Right cardiac atrium (tissue), 5 donors: ENCODE measurements at places on chromosomes 16 and 17. TPM values are rescaled to one million over a fixed set of nuclear protein-coding genes. Genes with fewer than 3 reads are reported as not detected.

DNA sequence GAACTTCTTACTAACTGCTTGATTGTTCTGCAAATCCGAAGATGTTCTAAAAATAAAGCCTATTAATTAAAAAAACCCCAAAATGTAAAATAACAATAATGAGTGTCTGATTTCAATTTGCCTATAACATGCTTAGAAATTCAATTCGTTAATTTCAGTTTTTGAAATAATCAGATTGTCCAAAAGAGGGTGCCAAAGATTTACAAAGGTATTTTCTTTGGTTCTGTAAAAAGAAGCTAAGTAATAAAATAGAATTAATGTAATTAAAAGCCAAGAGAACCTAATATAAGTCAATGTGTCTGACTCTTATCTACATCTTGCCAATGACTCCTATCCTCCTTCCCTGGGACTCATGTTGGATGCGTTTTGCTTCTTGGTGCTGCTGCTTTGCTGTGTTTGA is 75.0 kb upstream of the CPHXL start:
- no peak for DNase-seq

DRG2 gene
- total RNA-seq = 20.1 TPM

CCL7 gene
- not detected for total RNA-seq

GRCh38 chr17:81002409-81003361 is 11.0 kb downstream of the CHMP6 start:
- DNase-seq = peak; percentile 83

DNA sequence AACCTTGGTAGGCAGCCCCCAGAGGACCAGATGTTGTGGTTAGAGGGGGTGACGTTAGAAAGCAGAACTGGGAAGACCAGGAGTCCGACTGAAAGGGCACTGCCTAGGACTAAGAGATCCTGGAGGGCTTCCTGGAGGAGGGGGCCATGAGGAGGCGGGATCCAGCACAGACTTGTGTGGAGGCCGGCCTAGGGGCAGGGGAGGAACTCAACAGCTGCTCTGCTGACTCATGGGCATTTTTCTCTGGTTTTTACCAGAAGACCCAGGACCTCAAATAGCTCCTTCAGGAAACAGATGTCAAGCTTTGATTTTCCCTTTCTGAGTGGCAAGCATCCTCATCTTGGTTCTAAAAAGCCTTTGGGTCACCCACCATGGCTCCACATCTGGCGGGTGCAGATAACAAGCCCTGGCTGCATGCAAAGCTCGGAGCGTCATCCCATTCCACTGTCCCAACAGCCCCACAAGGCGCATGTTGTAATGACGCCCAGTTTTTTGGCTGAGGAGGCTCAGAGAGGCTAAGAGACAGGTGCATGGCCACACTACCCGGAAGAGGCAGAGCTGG is 29.0 kb downstream of the IL21R start:
- DNase-seq = no peak

SLC5A10 gene
- total RNA-seq = 0.60 TPM

GRCh38 chr16:89612415-89613166 is 851 bp upstream of the DPEP1 start:
- DNase-seq = no peak

CBX2 gene
- total RNA-seq = 2.3 TPM

FBXO31 gene
- total RNA-seq = 49.5 TPM

DNA sequence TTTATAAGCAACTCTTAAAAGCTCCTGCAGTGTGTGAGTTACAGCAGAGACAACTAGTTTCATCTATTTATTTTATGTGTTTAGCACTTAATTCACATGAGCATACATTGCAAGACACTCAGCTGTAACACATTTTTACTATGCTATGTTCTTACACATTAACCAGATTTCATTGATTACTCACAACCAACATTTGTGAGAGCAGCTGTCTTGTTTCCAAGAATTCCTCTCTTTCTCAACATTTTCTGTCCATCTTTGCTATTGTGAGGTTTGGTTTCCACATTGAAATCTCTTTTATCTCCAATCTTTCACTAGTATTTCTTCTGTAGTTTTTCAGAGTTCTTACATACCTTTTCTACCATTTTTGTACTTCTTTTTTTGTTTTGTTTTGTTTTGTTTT is 51.2 kb downstream of the COPRS start:
- no peak for DNase-seq

- no peak for DNase-seq
Measured at GRCh38 chr17:78133971-78134898, 3.7 kb downstream of the TMC8 start.

- no peak for DNase-seq
Measured at GRCh38 chr17:56125830-56126819, 27.1 kb upstream of the ANKFN1 start.

AIPL1 gene
- total RNA-seq = not detected

NECAB2 gene
- 1.8 TPM for total RNA-seq

- DNase-seq = no peak
Measured at GRCh38 chr16:61957075-61957855, 79.0 kb downstream of the CDH8 start.

FSCN2 gene
- 0.45 TPM for total RNA-seq

- DNase-seq = peak; percentile 80
Measured at GRCh38 chr16:72946474-72947194, 101.3 kb downstream of the ZFHX3 start.

PRSS21 gene
- not detected for total RNA-seq

DNA sequence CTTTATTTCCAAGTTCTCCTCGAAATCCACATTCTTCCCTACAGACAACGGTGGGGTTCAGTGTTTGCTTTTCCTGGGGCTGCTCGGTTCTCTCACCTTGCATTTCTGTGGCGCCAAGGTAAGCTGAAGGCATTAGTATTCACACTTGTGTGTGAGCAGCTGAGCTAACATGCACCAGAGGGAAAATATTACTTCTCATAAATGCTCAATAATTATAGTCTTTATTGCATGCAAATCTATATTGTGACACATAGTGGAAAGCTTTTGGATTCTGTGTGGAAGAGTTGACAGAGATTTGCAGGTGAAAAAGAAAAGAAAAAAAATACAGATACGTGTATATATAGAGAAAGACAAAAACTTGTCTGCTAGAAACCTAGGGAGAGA is 411.8 kb downstream of the MAF start:
- no peak for DNase-seq

DNA sequence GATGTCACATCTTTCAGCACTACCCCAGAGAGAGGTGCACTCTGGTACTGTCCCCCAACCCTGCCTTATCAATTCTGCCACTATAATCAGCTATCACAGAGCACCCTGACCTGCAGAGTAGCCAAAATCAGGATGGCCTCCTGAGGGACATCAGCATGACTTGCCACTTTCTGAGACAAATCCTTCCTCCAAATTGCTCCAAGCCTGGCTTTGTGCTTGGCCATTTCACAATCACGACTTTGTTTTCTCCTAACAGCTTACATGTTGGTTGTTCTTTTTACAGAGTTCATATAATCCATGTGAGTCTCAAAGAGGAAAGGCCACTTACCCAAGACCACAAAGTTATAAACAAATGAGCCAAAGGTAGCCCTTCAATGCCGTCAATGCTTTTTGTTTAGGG is 449.0 kb upstream of the CDH5 start:
- DNase-seq = no peak
